GF-D8 (cell line): ENCODE measurements at places on chromosomes 12 and 14.
A peak's percentile ranks its signal among the peaks of the same experiment; 100 is the strongest.

GRCh38 chr12:87198181-87198580 is 831.0 kb downstream of the C12orf50 start:
- DNase-seq = no peak

GRCh38 chr12:48486261-48486660 is 4.0 kb downstream of the C12orf54 start:
- DNase-seq = no peak

- DNase-seq = no peak
These were observed 41.3 kb upstream of the RNU6-8 start for GRCh38 chr14:32244404-32244803.

GRCh38 chr12:1373901-1374735 is 220.3 kb downstream of the FBXL14 start:
- no peak for DNase-seq

DNA sequence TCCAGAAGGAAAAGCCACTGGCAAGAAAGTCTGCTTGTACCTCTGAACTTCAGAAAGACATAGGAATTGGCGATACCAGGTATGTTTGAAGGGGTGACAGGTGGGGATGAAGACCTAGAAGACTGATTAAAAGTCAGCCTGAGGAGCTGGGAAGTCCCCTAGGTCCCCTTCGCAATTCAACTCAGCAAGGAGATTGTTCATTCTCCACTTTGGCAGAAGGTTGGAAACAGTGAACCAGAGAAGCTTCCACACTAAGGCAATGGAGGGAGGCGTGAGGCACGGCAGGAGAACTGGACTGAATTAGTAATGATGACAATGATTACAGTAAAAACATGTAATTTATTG is 240.3 kb upstream of the TMPO start:
- no peak for DNase-seq

DNA sequence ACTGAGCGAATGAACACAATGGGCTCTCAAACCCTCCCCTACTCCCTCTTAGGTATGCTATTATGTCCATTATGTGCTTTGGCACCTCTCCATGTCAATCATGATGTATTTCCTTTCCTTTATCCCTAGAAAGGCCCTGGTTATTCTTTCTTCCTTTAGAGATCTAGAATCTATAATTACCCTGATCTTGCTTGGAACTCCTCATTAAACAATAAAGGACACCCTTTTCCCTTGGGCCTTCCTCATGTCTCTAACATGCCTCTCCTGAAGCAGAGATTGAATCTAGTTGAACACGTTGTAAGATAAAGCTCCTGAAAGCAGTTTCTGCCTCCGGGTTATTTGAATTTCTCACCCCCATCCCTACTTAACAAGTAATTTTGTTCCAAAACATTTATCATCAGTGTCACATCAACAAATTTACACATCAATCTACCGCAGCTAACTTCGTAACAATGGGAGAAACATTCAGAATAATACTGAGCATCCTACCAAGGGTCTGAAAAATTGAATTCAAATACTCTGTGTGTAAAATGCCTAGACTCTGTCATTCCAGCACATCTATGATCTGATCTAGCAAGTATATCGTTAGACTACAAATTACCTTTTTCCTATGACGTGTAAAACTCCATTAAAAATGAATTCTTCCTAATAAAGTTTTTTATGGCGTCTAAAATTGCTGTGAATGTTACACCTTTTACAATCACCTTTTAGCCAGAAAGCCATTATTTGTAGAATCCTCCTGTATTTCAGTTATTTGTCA is 5.4 kb downstream of the USP44 start:
- no peak for DNase-seq

- no peak for DNase-seq
These were observed 233.6 kb downstream of the KTN1 start for GRCh38 chr14:55813630-55814029.

GRCh38 chr14:23694949-23695663 is 58.9 kb downstream of the DHRS2 start:
- no peak for DNase-seq

- DNase-seq = no peak
These were observed 39.8 kb downstream of the NOPCHAP1 start for GRCh38 chr12:105025890-105026289.

- no peak for DNase-seq
These were observed 133.1 kb downstream of the DAAM1 start for GRCh38 chr14:59321626-59321949.

DNA sequence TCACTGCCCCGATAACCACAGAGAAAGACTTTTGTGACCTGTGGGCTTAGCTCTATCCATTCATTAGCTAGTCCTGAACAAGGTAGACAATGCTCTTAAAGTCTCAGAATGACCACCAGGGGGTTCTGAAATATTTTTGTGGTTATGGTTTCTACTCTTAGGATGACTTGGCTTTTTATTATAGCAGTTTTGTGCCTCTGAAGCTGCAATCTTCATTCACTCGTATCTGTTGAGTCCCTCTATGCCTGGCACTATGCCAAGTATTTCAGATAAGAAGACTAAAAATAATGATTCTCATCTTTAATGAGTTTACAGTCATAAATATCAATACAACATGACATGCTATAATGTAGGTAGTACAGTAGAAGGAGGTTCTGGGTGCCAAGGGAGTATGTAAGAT is 130.8 kb upstream of the TRHDE start:
- DNase-seq = peak; percentile 0

DNA sequence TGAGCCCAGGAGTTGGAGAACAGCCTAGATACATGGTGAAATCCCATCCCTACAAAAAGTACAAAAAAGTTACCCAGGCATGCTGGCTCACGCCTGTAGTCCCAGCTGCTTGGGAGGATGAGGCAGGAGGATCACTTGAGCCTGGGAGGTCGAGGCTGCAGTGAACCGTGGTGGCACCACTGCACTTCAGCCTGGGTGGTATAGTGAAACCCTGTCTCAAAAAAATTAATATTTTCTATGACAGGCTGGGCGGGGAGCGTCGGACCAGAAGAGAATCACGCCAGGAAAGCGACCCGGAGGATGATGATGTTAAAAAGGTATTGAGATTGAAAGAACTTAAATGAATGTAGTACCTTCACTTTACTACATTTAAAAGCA is 2.1 kb downstream of the PNN start:
- DNase-seq = no peak

- DNase-seq = no peak
These were observed 136.0 kb downstream of the TTC8 start for GRCh38 chr14:88960496-88960895.

DNA sequence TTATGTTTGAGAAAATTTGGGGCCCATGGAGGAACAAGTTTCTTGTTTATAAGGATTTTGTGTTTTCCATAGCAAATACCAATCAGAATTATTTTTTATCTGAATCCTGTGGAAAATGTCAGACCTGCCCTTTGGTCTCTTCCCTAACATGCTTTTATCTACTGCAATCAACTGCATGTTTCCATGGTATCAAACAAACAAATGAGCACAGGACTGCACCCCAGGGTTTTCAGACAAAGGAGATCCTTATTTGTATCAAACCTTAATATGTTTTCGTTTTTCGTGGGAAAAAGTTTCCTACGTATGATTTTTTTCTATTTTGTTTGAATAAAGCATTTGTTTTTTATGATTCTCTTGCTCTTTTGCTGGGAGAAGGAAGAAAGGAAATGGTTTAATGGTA is 91.1 kb downstream of the GPR135 start:
- DNase-seq = no peak

GRCh38 chr14:85061256-85061655 is 468.7 kb upstream of the FLRT2 start:
- no peak for DNase-seq

DNA sequence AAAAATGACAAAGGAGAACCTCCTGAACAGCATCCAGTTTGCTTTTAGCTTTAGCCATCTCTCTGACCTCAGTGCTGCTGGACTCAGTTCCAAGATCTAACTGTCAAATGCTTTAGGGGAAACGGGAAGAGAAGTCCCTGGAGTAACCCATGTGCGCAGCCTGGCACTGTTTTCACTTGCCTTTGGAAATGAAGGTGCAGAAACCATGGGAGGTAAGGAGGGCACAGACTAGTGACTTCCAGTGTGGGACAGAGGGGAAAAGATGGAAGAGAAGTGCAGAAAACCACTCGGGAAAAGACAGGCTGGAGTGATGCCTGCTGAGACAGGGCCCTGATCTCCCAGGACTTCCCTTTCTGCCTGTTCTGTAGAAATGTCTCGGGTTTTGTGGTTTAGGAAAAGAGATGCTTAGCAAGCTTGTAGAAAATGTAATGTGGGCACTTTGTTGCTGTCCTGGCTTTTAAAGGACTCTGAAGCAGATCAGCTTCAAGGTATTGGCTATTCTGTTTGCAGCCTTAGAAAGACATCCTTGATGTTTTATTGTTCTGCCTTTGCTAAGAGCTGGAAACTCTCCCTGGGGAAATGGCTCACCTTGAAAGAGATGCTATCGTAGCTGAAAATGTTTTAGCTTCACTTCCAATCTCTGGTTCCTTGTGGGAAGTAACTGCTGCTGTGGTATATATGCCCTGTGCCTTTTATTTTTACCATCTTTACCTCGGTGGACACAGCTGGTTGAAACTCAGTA is 124.6 kb upstream of the HIF1A start:
- no peak for DNase-seq

- no peak for DNase-seq
These were observed 243.7 kb downstream of the TMEM132D start for GRCh38 chr12:129659961-129660622.

GRCh38 chr12:26705851-26706250 is 127.1 kb downstream of the ITPR2 start:
- no peak for DNase-seq

DNA sequence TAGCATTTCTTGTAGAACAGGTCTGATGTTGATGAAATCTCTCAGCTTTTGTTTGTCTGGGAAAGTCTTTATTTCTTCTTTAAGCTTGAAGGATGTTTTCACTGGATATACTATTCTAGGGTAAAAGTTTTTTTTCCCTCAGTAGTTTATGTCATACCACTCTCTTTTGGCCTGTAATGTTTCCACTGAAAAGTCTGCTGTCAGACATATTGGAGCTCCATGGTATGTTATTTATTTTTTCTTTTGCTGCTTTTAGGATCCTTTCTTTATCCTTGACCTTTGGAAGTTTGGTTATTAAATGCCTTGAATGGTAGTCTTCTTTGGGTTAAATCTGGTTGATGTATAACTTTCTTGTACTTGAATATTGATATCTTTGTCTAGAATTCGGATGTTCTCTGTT is 306.1 kb downstream of the FUT8 start:
- no peak for DNase-seq

- no peak for DNase-seq
These were observed at the start of gene HOXC5 for GRCh38 chr12:54032627-54033100. HOXC5 (plus strand) TSS chr12:54033050; CDS start chr12:54033123, 73 bp downstream.

- no peak for DNase-seq
These were observed 24.1 kb upstream of the SYCP3 start for GRCh38 chr12:101763246-101763931.

DNA sequence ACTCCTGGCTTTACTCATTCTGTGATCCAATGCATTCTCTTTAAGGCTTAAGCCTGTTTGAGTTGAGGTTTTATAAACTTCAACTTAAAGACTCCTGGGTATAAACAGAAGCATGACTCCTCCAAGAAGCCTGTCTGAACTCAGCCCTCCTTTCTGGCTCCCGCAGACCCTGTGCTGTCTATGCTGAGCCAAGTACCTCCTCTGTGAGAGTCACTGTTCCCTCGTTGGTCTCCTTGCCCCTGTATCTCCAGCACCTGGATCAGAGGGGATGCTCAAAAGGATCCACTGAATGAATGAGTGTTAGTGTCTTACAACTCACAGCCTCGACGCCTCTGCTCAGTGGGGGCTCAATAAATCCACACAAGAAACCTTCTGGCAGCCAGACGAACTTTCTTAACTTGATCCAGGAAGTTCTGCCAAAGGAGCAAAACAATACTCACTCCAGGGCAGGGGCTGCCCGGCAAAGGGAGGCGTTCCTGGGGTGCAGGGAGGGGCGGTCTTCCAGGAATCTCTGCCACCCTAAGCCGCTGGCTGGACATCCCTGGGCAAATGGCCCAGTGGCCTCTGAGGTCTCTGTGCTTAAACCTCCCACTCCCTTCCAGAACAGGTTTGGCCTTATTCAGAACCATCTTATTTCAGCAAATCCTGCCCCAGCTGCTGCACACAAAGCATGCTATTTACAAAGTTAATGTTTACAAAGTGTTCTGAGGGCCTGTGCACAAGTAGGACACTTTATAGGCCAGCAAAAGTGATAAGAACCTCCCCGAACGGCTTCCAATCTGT is 32.9 kb downstream of the MAP1LC3B2 start:
- DNase-seq = no peak

DNA sequence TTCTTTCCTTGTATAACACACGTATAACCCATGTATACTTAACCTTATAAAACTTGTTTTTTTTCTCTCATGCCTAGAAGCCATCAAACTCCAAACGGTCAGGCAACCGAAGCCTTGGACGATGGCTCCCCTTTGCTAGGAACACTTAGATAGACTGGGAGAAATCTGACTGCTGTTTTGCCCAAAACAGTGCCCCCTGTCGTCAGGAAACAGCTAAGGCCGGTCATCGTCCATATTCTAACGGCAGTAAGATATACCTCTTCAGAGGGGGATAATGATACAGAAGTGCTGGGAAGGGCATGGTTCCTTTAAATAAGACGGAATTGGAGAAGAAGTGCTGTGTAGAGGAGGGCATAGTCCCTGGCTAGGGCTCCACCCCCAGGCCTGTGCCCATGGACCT is 130.5 kb downstream of the SLC41A2 start:
- no peak for DNase-seq

GRCh38 chr14:60819575-60819974 is 85.0 kb downstream of the MNAT1 start:
- no peak for DNase-seq

DNA sequence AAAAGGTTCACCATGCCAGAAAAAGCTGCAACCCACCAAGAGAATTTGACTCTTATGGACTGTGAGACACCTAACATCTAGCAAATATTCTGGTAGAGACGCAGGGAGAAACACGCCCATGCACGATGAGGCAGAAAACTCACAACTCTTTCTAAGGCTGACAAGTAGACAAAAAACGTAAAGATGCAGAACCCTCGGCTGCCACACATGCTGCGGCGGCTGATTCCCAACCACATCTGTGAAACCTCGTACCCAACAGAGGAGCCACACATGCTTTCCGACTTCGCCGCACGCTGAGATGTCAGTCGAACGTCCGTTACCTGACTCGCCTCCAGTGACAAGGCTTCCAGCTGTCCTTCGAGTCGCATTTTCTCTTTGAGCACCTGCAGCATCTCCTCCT is 21.8 kb downstream of the GOLGA3 start:
- no peak for DNase-seq

DNA sequence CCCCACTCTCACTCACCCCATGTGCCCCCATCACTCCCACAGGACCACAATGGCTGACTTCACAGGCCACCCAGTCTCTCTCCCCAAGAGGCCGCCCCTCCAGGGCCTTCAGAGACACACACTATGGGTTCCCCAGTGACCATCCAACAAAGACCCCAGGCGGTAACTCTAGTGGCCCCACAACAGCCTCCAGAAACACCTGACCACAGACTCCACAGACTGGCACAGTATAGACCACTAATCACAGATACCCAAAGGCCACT is 3.0 kb downstream of the ZNF605 start:
- no peak for DNase-seq

DNA sequence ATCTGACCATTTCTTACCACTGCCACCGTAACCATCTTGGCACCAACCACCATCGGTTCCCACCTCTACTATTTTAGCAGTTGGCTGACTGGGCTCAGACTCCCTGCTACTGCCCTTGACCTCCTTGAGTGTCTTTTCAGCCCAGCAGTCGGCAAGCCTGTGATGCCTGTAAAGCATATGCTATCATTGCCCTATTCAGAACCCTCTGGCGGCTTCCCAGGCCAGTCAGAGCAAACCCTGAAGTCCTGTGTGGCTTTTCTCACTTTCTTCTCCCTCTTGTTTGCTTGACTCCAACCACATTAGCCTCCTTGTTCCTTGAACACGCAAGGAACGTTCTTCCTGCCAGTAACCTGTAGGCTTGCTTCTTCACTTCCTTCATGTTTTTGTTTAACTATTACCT is 6.2 kb downstream of the IRAK3 start:
- DNase-seq = no peak
